ENCODE measurements at places on chromosomes 3 and 15. TPM values are rescaled to one million over a fixed set of nuclear protein-coding genes. Genes with fewer than 3 reads are reported as not detected.

DNA sequence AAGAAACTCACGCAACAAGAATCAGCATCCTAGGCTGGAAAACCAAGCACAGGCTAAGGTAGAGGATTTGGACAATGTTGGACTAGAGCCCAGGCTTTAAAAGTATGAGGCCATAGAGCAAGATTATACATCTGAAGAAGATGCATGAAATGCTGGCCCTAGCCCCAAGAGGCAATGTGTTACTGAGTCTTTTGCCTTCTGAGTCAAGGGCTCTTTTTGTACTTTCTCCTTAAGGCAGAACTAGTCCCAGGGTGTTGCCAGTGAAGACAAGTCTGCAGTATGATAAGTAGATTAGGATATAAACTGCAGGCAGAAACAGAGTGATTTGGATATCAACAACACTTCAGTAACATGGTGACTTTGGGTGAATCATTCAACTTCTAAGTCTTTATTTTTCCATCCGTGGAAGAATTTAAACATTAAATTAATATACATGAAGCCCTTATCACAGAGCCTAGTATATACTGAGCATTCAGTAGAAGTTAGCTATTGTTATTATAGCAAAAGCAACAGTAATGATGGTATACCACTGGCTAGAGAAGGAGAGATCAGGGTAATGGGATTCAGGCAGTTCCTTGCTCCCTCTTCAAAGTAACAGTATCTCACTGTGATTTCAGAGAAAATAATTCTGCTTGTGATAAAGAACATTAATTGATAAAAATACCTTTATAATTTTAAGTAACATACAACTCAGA lies 99.9 kb upstream of the MLF1 start:
- DNase-seq: no peak

DNA sequence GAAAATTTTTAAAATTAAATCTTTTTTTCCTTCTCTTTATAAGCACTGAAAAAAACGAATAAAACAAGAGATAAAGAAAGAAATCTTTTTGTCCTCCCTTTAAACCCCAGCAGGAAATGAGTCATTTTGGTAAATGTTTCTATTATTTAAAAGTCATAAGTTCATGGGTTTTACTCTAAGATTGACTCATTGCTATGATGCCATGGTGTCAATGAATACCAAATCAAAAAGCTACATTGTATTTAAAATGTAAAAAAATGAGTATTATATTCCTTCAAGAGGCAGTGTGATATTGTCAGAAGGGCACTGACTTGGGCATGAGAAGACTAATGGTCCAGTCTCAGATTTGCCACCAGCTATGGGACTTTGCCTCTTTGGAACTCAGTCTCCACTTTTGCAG lies 303.4 kb upstream of the DNAJC19 start:
- DNase-seq: no peak

DNA sequence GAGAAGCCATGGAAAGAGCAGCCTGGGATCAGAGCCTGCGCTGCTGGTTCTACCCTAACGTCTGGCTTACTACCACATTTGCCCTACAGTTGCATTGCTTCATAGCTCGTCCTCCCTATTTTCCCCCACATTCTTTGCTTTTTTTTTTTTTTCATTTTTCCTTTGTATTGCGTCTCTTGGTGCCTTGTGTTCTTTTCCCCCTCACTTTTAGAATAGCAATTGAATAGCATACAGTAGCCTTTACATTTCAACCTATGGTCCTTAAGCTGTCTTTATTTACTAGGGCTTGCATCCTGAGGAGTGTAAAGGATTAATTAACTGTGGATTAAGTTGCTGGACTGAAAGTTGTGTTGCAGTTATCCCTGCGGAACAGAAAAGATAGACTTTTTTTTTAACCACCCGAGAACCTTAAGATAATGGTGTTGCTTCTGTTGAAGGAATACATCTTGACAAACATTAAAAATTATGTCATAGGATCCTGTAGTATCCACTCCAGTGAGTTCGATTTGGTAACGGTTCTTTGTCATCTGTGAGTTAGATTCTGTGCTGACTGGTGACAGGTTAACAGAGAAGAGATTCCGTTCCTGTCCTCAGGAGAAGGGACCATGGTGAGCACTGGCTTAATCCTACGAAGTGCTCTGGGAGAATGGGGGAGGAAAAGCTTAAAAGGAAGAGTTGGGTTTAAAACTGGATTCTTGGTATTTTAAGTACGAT lies 417.4 kb upstream of the NAALADL2 start:
- no peak for DNase-seq

- DNase-seq: no peak
These were observed 24.0 kb upstream of the CHCHD6 start for GRCh38 chr3:126679831-126680666.

GRCh38 chr3:116815321-116815720 lies 105.7 kb downstream of the TUSC7 start:
- no peak for DNase-seq

DNA sequence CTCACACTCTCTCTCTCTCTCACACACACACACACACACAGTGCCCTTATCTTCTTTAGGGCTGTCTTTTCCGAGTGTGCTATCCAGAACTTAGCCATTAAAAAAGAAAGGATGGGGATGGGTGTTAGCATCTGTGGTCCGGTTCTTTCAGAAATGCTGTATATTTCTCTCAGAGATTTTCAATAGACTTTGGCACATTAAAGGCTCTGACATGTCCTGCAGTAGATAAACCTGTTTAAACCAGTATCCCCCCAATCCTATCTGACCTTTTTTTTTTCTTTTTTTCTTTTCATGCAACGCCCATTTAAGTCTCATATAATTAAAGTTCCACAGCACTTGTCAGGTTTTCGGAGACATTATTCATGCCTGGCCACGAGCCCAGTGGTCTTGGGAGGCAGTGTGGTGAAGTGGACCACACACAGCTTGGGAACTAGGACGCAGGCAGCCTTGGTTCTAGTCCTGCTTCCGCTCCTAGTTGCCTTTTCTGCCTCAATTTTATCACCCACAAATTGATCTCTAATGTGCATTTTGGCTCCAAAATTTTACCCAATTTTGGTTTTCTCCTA lies 13.3 kb downstream of the CAV3 start:
- no peak for DNase-seq

DNA sequence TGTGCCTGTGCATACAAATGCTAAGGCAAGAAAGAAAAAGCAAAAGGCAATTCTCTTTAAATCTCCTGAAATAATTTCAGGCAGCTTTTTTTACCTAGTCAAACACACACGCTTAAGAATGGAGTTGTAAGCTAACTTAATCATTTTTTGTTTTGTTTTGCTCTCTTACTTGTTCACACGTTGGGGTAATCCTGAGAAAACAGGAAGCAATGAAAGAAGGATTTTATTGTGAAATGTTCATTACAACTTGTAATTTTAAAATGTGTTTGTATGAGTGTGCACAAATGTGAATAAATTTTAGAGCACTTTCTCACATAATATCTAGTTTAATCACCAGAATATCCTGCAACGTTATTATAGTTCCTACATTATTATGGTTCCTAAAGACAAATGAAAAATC lies 263.8 kb downstream of the LPP start:
- no peak for DNase-seq

DNA sequence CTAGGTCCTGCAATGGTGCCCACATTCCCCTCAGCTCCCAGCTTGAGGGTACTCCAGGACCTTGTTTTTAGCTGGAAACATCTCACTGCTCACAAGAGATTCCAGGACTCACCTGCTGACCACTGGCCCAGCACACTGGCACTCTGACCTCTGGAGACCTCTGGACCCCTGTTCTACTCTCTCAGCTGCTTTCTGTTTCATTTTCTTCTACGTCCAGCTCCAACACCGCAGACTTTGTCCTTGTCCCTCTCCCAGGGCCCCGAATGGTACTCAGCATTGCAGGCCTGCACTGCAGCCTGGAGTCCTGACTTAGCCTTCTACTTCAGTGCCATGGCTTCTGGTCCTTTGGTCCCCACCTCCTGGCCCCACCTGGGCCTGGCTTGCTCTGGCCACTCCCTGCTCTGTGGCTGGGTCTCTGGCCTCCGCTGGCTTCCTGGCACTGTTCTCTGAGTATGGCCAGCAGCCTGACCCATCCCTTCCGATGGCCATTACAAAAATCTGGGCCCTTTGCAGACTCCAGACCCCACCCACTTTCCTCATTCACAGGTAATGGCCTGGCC lies 27.9 kb downstream of the KY start:
- no peak for DNase-seq

GRCh38 chr3:141243271-141243707 lies 11.7 kb downstream of the PXYLP1 start:
- no peak for DNase-seq

DNA sequence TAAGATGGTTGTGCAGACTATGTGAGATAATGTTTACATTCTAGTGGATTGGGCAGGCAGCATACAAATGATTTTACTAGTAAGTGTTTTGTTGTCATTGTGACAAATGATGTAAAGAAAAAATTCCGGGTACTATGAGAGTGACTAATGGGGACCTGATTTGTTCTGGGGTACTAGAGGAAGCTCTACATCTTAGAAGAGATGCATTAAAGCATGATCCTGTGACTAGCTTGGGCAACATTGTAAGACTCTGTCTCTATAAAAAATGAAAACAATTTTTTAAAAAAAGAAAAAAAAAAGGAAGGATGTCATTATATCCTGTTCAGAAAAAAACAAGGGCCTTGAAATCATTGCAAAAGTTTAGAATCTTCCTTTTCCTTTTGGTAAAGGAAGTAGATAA lies 58.1 kb upstream of the MYRIP start:
- no peak for DNase-seq

- no peak for DNase-seq
These were observed 89.3 kb upstream of the IGSF10 start for GRCh38 chr3:151550025-151550618.

- no peak for DNase-seq
These were observed 23.1 kb upstream of the TRIM71 start for GRCh38 chr3:32794487-32795308.

DNA sequence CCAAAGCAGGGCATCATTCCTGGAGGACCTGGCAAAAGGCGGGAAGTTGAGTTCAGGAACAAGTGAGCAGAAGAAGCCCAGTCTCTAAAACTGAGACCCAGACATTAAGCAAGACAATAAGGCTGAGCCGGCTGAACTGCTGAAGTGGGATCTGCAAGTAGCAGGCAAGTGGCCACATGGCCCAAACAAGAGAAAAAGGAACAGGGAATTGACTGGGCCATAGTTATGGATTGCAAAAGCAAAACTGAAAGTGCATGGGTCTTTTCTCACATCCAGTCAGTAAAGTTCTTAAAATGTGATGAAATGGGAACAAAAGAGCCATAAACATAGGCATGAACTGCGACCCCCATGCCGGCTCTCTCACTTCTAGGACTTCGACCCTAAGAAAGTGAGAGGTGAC lies 101.2 kb downstream of the SCN11A start:
- DNase-seq: no peak

DNA sequence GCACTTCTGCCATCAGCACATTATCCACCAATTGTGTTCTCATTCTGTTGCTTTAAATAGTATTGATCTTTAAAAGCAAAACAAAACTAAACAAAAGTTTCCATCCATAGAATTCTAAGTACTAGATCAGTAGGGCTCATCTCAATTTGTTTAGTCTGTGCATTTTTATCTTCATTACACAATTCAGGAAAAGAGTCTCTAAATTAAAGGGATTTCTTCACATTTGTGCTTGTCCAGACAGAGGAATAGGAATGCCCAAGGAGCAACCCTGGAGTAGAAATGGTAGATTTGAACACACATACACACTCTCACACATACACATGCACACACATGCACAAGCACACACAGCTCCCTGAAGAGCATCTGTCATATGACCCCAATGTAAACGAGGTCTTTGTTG lies 21.4 kb downstream of the LMCD1 start:
- DNase-seq: no peak

- no peak for DNase-seq
These were observed 19.6 kb downstream of the NSUN3 start for GRCh38 chr3:94082391-94082937.

DNA sequence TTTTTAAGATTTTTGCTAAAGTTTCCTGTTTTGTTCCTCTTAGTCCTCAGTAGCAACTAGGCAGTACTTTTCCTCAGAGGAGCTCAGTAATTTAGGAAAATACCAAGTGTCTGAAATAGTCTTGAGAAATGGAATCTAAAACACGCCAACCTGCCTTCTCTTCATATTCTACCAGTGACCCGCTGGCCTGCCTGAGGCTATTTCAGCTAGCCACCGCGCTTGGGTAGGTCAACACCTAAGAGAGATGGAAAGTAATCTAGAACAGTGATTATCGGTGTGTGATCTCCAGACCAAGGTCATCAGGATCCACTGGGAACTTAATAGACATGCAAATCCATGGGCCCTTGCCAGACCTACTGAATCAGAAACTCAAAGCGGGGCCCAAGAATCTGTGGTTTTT lies 7.5 kb downstream of the LCTL start:
- DNase-seq: no peak

DNA sequence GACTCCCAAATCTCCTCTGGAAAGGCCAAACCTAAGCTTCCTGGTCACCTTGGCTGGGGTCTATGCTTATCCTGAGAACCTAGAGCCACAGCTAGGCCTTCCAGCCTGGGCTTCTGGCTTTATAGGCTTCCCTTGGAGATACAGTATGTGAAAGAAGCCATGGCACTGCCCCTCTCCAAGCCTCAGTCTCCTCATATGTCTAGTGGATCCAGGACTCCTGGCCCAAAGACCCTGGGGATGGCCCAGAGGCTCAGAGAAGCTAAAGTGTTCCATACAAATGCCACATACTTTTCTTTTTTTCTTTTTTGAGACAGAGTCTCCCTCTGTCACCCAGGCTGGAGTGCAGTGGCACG lies 8.6 kb downstream of the ACAA1 start:
- no peak for DNase-seq

- DNase-seq: peak; percentile 64
These were observed 144.6 kb downstream of the VGLL4 start for GRCh38 chr3:11499144-11499543.

GRCh38 chr15:101359365-101359947 lies 64.4 kb upstream of the SNRPA1 start:
- no peak for DNase-seq

GRCh38 chr15:52329987-52330386 lies 34.4 kb upstream of the MYO5C start:
- no peak for DNase-seq

Gene KLHL40
- not detected for total RNA-seq

Gene SPTBN5
- 12.0 TPM for total RNA-seq

Gene ITIH1
- not detected for total RNA-seq

Gene CRABP1
- not detected for total RNA-seq

Gene SEMA7A
- total RNA-seq: 1.3 TPM

Gene ROPN1
- total RNA-seq: not detected

Gene CLDN16
- total RNA-seq: not detected

Gene GOLGA6L10
- 0.92 TPM for total RNA-seq

Gene DAZL
- total RNA-seq: not detected

Gene LPP
- 31.5 TPM for total RNA-seq

Gene IL12A
- 0.40 TPM for total RNA-seq

Gene ACTC1
- total RNA-seq: not detected
